ENCODE measurements at places on chromosomes 13 and 19.

GRCh38 chr13:59112221-59112718 lies 1051.5 kb downstream of the DIAPH3 start:
- no peak for DNase-seq

- DNase-seq = no peak
Observed at GRCh38 chr13:77235456-77236022, 91.4 kb downstream of the MYCBP2 start.

GRCh38 chr13:101942038-101942437 lies 459.8 kb downstream of the FGF14 start:
- DNase-seq = no peak

DNA sequence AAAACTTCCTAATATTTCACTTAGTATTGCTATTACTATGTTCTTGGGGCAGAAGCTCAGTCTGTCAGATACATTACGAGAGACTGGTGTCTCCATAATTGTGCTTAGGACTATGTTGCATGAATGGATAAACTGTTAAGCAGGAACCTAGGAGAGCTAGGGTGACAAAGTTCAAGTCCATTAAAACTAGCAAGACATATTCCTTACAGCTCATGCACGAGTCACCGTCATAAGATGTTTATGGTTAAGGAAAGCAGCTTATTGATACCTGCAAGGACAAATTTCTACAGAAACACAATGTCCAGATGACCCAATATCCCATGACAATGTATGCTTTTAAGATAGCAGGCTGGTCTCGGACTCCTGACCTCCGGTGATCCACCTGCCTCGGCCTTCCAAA lies 5.7 kb upstream of the ZNF813 start:
- DNase-seq = no peak

DNA sequence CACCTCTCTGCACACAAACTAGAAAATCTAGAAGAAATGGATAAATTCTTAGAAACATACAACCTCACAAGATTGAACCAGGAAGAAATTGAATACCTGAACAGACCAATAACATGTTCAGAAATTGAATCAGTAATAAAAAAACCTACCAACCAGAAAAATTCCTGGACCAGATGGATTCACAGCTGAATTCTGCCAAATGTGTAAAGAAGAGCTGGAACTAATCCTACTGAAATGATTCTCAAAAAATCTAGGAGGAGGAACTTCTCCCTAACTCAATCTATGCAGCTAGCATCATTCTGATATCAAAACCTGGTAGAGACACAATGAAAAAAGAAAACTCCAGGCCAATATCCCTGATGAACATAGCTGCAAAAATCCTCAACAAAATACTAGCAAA lies 166.7 kb downstream of the RGCC start:
- no peak for DNase-seq

DNA sequence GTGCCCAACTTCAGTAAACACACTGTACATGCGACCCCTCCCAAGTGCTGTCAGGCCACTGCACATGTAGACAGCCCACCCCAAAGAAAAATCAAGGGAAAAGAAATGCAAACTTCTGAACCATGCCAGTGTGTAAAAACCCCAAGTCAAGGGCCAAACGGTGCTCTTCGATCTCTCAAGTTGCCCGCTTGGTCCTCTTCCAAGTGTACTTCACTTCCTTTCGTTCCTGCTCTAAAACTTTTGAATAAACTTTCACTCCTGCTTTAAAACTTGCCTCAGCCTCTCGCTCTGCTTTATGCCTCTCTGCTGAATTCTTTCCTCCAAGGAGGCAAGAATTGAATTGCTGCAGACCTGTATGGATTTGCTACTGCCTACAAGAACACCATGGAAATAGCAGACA lies 600.7 kb downstream of the KCTD12 start:
- no peak for DNase-seq
